ENCODE measurements at places on chromosomes 11 and 22.

- DNase-seq = no peak
Observed at GRCh38 chr22:46455446-46455845, 82.0 kb downstream of the CELSR1 start.

DNA sequence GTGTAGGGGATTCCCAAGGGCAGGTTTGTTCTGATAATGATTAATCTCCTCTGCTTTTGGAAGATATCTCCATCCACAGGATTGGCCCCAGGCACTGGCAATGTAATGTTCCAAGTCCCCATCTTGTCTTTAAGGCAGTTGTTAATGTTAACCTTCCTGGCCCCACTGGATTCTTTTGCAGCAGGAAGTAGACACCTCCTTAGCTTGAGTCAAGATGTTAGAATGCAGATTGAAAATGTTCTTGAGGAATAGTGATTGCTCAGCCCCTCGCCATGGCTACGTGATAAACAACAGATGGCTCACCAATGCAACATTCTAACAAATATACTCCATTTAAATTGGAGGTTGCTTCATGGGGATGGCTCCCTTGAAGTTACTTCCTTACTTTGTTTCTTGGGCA lies 7.3 kb downstream of the HEPHL1 start:
- no peak for DNase-seq

DNA sequence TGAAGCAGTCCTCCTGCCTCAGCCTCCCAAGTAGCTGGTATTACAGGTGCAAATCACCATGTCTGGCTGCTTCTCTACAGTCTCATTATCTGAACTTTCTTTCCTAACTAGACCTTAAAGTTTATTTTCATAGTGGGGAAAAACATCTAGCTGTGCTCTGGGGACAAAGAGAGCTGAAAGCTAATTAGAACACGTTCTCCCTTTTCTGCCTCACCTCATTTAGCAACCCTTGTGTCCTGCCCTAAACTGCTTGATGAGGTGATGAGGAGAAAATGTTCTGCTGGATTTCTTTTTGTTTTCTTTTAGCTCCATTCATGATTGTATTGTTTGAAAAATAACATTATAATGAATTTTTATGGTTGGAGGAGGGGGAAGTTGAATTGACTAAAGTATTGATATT lies 84.7 kb downstream of the YAP1 start:
- DNase-seq = no peak

GRCh38 chr11:207863-208180 lies 314 bp downstream of the RIC8A start:
- no peak for DNase-seq

DNA sequence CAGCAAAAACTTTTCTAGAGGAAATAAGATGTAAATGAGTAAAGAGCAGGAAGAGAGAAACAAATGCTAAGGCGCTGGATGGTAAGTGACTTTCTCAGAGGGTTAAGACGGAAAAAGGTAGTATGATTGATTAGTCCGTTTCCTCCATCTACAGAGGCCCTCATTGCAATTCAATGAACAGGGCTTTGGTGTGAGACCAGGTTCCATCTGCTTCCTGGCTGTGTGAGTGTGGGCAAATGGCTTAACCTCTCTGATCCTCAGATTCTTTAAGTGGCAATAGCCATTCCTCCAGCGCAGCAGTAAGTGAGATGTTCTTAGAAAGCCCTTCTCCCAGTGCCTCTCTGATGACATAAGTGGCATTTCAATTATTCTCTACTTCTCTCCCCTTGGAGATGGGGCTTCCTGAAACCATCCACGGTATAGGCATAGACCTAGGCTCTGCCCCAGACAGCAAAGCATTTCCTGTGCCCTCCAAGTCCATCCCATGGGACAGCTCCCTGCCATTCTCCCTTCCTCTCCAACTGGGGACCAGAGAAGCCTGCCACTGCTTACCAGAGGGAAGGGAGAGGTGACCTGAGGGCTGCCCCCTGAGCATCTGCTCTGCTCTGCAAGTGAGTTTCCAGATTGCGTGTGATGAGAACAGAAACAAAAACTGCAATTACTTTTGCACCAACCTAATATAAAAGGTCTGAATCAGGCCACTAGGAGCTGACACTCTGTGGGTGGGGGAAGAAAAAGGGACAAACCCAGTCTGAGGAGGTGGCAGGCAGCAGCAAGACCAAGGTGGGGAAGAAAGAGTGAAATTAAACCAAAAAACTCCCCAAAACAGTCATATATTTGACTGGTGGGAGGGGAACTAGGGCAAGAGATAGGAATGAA lies 12.7 kb upstream of the CD44 start:
- DNase-seq = no peak

DNA sequence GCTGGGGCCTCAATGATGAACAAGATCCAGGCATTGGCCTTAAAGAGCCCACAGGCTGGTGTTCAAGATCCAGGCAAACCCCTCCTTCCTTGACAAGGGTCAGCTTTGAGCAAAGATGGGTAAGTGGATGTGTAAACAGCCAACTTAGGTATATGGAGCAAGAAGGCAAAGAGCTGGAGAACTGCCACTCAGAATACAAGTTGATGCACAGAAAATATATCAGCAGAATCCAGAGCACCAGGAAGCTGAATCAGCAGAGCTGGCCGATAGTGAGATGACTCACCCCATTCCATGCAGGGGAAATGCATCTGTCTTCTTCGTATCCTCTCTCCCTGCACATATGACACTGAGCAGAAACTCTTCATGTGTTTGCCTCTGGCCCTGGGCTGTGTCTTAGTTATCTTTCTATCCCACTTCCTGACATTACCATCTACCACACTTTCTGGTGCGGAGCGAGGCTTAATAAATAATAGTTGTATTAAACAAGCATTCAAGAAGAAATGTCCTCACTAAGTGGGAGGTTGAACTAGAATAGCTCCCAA lies 57.8 kb downstream of the ENDOD1 start:
- DNase-seq = no peak

DNA sequence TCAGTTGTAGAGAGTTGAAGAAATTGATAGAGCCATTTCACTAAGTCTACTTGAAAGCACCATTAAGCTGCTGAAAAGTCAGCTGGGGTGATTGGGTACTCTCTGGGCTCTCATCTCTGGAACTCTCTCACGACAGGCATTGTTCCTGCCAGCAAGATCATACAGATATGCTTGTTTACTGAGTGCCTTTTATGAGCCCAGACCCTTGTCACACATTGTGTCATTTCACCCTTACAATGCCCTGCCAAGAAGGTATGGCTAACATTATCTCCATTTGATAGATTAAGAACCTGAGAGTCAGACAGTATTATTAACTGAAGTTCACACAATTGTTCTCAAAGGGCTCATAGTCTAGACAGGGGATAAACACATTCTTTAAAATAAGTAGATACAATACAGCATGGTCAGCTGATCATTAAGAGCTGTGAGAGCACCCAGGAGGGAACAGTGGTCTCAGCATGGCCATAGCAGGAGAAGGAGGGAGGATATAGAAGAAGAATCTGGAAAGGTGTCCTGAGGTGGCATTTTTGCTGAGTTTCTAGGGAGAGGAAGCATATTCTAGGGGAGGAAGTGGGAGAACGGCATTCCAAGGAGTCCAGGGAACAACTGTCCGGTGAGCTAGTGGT lies 580.5 kb downstream of the INSC start:
- DNase-seq = no peak

DNA sequence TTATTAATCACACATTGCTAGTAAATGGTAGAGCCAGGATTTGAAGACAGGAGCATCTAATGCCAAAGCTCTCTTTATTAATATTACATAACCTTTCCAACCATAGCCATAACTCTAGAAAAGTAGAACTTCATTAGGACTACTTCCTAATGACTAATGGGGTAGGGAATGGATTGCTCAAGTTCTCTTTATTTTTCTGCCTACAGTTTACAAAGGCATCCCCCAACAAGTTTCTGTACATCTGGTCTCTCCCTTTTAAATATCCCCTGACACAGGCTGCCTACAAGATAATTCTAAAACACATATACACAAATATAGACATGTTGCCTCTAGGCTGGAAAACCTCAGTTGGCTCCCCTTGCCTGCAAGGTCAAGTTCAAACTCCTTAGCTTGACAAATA lies 534.9 kb downstream of the SOX6 start:
- no peak for DNase-seq

- no peak for DNase-seq
Observed at GRCh38 chr11:72410956-72411355, 23.4 kb downstream of the CLPB start.

DNA sequence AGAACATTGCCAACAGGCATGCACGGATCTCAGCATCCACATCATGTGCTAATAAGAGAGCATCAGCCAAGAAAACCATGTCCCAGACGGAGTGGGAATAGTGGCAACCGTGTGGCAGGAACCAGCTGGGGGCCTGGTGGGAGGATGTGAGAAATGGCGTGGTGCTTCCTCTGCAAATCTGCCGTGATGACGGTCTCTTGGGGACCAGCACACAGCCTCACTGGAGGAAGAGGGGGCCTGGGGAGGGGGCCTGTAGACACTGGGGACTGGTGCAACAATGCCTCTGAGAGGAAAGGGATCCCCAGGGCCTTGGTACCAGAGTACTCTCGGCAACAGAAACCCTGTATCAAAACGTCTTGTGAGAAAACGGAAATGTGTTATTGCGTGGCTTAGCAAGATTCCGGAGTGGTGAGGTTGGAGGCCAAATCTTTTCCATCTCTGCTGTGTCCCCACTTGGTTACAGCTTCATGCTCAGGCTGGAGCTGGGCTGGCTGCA lies 154.3 kb upstream of the TBCEL start:
- DNase-seq = no peak

DNA sequence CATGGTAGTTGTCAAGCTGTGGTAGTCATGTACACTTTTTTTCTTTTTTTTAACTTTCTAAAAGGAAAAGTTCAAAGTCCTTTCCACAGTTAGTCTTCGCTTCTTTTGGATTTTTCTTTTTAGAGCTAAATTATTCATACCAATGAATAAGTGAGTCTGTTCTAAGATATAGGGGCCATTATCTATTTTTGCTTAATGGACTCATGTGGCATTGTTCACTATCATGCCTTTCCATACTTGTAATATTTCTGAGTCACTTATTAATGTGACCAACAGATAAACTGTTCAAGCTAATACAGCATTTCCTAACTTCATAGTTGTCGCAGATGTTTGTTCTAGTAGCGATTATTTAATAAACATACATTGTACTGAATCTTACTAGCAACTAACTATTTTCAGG lies 8.0 kb upstream of the B3GNT6 start:
- no peak for DNase-seq

- DNase-seq = no peak
Observed at GRCh38 chr11:61447601-61448551, 18.0 kb downstream of the SDHAF2 start.

GRCh38 chr11:74749965-74750296 lies 1.3 kb downstream of the RNF169 start:
- no peak for DNase-seq
